ENCODE measurements at places on chromosomes 3 and 15. TPM values are rescaled to one million over a fixed set of nuclear protein-coding genes. Genes with fewer than 3 reads are reported as not detected.
A peak's percentile ranks its signal among the peaks of the same experiment; 100 is the strongest.

- DNase-seq: no peak
- H3K4me1 ChIP-seq: peaks cover 64% of the 10 kb centered on the region
- H3K4me3 ChIP-seq: peak overlapping the region; percentile 26
- H3K27me3 ChIP-seq: no peaks in the 10 kb centered on the region
- H3K36me3 ChIP-seq: peaks cover 43% of the 10 kb centered on the region
Measured at GRCh38 chr3:112338021-112338726, 5.2 kb downstream of the CD200 start.

DNA sequence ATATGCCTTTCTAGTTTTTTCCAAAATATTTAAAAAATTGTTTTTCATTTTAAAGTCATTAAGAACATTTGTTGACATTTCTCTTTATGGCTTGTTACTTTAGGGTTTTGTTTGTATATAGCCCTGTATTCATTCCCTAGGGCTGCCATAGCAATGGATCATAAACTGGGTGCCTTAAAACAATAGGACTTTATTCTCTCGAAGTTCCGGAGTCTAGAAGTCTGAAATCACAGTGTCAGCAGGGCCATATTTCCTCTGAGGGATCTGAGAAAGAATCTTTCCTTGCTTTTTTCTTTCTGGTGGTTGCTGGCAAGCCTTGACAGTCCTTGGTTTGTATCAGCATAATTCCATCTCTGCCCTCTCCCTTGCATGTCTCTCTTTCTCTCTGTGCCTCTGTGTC is 63.4 kb upstream of the CADPS start:
- no peaks in the 10 kb centered on the region for H3K36me3 ChIP-seq
- H3K4me3 ChIP-seq: no peak overlapping the region
- no peak overlapping the region for H3K27ac ChIP-seq
- DNase-seq: no peak
- peaks cover 3% of the 10 kb centered on the region for H3K4me1 ChIP-seq

DNA sequence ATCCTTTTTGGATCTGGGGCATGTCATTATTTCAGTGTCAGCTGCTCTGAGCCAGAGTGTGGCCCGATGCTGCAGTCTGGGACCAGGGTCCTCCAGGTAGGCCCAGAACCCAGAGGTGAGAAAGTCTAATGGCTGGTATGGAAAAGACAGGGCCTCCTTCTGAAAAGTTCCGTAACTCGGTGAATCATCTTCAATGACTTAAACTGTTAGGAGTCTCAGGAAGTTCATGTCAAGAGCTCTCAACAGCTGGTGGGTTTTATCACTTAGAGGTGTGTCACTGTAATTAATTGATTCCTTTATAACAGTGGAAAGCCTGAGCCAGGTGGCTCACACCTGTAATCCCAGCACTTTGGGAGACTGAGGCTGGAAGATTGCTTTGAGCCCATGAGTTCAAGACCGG is 28.5 kb upstream of the PDE8A start:
- no peak for DNase-seq
- peaks cover 12% of the 10 kb centered on the region for H3K27me3 ChIP-seq
- no peak overlapping the region for H3K4me3 ChIP-seq

DNA sequence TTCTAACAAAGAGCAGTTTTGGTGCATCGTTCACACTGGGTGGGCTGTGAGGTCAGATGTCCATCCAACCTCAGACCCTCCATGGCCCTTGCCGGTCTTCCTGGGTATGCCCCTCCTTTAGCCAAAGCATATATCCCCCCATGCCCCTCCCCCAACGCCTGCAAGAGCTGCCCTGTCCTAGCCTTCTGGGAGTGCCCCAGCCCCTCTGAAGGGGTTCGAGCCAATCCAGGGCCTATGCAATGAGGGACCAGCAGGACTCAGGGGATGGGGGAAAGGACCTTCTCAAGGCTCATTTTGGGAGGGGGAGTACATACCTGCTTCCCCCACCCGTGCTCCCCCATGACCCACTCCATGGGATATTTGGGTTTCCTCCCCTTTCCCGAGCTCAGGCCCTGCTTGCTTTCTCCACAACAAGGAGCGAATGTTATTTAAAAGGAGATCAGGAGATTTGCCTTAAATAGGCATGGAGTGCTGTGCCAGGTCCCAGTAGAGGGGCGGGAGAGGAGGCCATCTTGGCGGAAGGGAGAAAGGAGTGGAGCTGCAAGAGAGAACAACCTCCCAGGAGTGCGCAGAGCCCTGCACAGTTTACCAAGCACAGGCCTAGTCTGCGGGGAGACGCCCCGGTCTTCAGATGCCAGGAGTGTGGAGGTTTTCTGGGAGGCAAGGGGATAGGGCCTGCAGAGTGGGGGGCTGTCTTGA is 18.2 kb downstream of the PIF1 start:
- H3K4me3 ChIP-seq: no peak overlapping the region
- no peaks in the 10 kb centered on the region for H3K4me1 ChIP-seq
- no peak overlapping the region for H3K27ac ChIP-seq
- no peak for DNase-seq
- no peaks in the 10 kb centered on the region for H3K36me3 ChIP-seq

Gene ELL3
- total RNA-seq: 3.6 TPM

Gene AGBL1
- 0.05 TPM for total RNA-seq

Gene NOX5
- not detected for total RNA-seq
